ENCODE measurements at places on chromosomes 11 and 22. TPM values are rescaled to one million over a fixed set of nuclear protein-coding genes. Genes with fewer than 3 reads are reported as not detected.

- no peak for DNase-seq
These were observed 185.2 kb downstream of the GRIK4 start for GRCh38 chr11:120696597-120697218.

GRCh38 chr11:122267602-122268001, 151.6 kb upstream of the BLID start:
- no peak for DNase-seq

- DNase-seq, result peak; percentile 35
These were observed 42.2 kb downstream of the P4HA3 start for GRCh38 chr11:74269161-74269811.

- no peak for DNase-seq
These were observed 567.3 kb downstream of the MIAT start for GRCh38 chr22:27224485-27225374.

Gene OR4A15
- polyA plus RNA-seq, result not detected

Gene FOLH1
- polyA plus RNA-seq, result not detected

- no peak for DNase-seq
These were observed 61.0 kb upstream of the PLET1 start for GRCh38 chr11:112321501-112322172.

- no peak for DNase-seq
These were observed 8.0 kb upstream of the TPCN2 start for GRCh38 chr11:69040581-69041260.

- no peak for DNase-seq
These were observed 627 bp upstream of the PEX26 start for GRCh38 chr22:18077087-18077638.

DNA sequence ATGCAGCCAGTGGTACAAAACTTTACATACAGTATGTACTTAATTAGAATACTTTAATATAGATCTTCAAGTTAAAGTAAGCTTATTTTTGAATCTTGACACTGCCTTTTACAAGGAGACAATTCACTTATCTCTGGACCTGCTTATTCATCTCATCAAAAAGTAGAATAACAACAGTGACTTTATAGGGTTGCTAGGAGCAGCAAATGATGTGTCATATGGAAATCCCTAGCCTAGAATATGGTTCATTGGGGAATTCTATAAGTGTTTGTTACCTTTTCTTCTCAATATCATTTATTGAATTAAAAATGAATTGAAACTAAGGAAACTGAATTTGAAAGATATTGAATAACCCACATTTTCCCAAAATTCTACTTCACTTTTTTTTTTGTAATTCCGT, 45.0 kb upstream of the FIBIN start:
- no peak for DNase-seq

Gene MUC2
- not detected for polyA plus RNA-seq

Gene PRR33
- 0.17 TPM for polyA plus RNA-seq

DNA sequence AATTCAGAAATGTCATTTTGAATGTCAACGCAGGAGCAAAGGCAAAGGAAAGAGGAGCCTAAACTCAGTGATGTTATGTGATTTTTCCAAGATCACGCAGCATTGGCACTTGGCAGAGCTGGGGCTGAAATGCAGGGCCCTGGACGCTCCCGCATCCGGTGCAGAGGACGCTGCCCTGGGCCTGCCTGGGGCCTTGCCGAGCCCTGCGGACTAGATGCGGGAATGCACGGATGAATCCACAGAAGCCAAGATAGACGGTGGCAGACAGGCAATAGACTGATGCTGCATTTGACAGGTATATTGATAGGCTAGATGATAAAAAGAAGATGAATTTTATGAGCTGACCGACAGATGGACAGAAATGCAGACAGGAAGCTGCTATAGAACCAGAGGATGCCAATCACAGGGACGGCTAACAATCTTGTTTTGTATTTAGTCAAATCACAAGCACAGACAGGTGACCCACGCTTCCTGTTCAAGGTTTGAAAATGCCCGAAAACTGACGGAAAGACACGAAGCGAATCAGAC, 696 bp upstream of the MARK2 start:
- peak; percentile 5 for DNase-seq

- DNase-seq, result no peak
These were observed 17.4 kb downstream of the LIMK2 start for GRCh38 chr22:31229402-31230079.

Gene OR52A1
- polyA plus RNA-seq, result not detected

DNA sequence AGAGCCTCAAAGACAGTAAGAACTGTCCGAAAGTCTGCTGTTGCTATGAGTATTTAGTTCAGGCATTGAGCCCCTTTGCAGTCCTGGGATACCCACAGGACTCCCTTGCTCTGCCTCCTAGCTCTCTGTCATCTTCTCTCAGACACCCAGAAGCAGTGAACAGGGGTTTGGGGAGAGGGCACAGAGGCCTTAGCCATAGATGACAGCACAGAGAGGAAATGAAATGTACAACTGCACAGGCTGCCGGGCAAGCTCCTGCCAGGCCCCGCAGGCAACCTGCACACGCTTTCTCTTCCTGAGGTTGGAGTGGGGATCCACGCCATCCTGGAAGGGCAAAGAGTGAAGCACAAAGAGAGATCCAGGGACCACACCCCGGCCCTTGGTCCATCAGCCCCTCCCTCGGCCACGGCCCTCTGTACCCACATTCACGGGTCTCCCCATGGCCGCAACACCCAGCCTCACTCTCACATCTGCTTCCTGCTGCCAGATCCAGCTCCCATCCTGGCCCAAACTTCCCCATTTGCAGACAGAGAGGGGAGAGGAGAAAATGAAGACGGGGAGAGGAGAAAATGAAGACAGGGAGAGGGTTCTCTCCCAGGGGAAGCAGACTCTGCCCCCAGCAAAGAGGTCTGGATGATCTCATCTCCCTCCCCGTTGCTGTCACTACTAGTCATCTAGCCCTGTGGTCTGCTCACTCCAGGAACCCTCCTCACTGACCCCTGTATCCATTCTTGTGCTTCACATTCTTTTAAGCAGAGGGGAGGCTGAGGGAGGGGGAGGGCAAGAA, 40.7 kb downstream of the CD6 start:
- DNase-seq, result no peak

Gene ALDH3B2
- polyA plus RNA-seq, result not detected

Gene SMIM35
- 2.4 TPM for polyA plus RNA-seq

Gene DDTL
- 2.4 TPM for polyA plus RNA-seq

Gene RBMXL2
- not detected for polyA plus RNA-seq

DNA sequence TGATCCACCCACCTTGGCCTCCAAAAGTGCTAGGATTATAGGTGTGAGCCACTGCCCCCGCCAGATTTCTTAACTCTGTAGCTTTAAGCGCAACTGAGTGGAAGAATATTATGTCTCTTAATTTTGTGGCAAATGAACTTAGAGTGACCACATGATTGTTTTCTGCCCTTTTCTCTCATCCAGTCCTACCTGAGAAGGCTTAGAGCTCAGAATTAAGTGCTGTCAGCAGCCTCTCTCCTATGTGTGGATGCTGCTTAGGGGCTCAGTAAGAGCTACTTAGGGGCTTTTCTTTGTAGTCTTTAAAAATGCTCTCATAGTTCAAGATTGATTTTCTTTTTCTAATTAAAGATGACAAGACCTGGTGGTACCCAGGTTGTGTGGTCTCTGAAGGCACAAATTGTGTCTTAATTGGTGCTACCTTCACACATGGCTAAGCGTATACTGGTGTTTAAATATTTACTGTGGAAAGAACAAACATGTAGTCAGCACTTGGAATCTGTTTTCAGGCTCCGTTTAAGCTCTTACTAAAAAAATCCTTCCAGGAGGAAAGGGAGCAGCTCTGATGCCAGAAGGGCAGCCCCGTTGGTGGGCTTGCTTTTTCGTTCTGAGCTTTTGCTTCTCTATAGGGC, 59.3 kb downstream of the DEPDC5 start:
- no peak for DNase-seq

DNA sequence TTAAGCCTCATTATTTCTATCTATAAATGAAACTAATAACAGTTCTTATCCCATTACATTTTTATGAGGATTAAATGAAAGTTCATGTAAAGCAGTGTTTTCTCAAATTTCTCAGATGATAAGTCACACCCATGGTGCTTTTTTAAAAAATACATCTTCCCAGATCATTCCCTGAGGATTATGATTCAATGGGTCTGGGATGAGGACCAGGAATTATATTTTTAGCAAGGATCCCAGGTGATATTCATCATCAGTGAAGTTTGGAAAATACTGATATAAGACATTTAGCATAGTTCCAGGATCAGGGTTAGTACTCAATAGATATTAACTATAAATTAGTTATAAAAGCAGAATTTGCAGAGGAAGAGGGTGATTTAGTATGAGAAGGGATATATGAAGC, 89.1 kb downstream of the BBOX1 start:
- no peak for DNase-seq

GRCh38 chr11:9506489-9507276, 45.9 kb downstream of the ZNF143 start:
- peak; percentile 65 for DNase-seq

GRCh38 chr22:41695211-41695610, 4.1 kb upstream of the MEI1 start:
- DNase-seq, result no peak

Gene ATG13
- polyA plus RNA-seq, result 81.6 TPM

- peak; percentile 70 for DNase-seq
These were observed 17.0 kb upstream of the IL2RB start for GRCh38 chr22:37166675-37167066.

- DNase-seq, result no peak
These were observed 78.3 kb upstream of the SHISAL1 start for GRCh38 chr22:44391015-44391414.
